ENCODE measurements at places on chromosomes 6 and 20. TPM values are rescaled to one million over a fixed set of nuclear protein-coding genes. Genes with fewer than 3 reads are reported as not detected.

Gene LRRC73
- total RNA-seq = 0.32 TPM

Gene EPB41L2
- total RNA-seq = 51.2 TPM

Gene TMC2
- total RNA-seq = not detected

Gene OR5V1
- not detected for total RNA-seq

Gene HLA-DOB
- total RNA-seq = not detected

Gene ETV7
- total RNA-seq = 1.4 TPM

Gene CLVS2
- total RNA-seq = not detected

Gene DLK2
- total RNA-seq = 0.46 TPM

Gene BICRAL
- 2.3 TPM for total RNA-seq

Gene BTNL2
- total RNA-seq = not detected

Gene RAET1L
- not detected for total RNA-seq

Gene STMND1
- total RNA-seq = not detected

Gene NHLRC1
- total RNA-seq = 2.6 TPM

Gene AHI1
- 6.8 TPM for total RNA-seq

Gene CD93
- total RNA-seq = 533 TPM

Gene ALDH5A1
- 0.32 TPM for total RNA-seq

Gene EYS
- total RNA-seq = 0.32 TPM

Gene PRICKLE4
- total RNA-seq = 1.5 TPM

Gene HTR1E
- total RNA-seq = not detected

Gene TMEM151B
- total RNA-seq = under 0.01 TPM

Gene CTCFL
- total RNA-seq = not detected

Gene CTAGE9
- not detected for total RNA-seq

Gene TBXT
- not detected for total RNA-seq

Gene RUNX2
- total RNA-seq = not detected

Gene SOBP
- total RNA-seq = 1.7 TPM

Gene PRRT1
- total RNA-seq = 0.30 TPM

Gene LIME1
- total RNA-seq = 1.3 TPM

Gene PAX1
- total RNA-seq = not detected

Gene TFAP2D
- not detected for total RNA-seq

Gene ARFGEF3
- 3.5 TPM for total RNA-seq

Gene RTF2
- total RNA-seq = 104 TPM

Gene BPIFB2
- not detected for total RNA-seq

Gene INSM1
- total RNA-seq = not detected

Gene TAB2
- total RNA-seq = 14.9 TPM

Gene GPANK1
- 10.7 TPM for total RNA-seq

Gene SLC17A1
- not detected for total RNA-seq

Gene WFDC2
- total RNA-seq = not detected

Gene FKBP1C
- not detected for total RNA-seq

Gene GPLD1
- under 0.01 TPM for total RNA-seq

Gene MOG
- total RNA-seq = not detected

Gene ABRACL
- total RNA-seq = 111 TPM

Gene SLC35D3
- total RNA-seq = under 0.01 TPM

Gene GSTA3
- not detected for total RNA-seq

Gene SGK2
- total RNA-seq = not detected

Gene FHL5
- not detected for total RNA-seq

Gene OR2H1
- total RNA-seq = not detected

Gene EGFL8
- 1.4 TPM for total RNA-seq

Gene STK35
- 16.4 TPM for total RNA-seq

Gene EFHC1
- 17.9 TPM for total RNA-seq

Gene HRH3
- not detected for total RNA-seq

Gene RAMACL
- total RNA-seq = 2.4 TPM

Data from epithelial cell of umbilical artery (primary cell).